ENCODE measurements at places on chromosomes 6 and 20.

- no peak for DNase-seq
Observed at GRCh38 chr6:126367849-126368248, 27.9 kb downstream of the CENPW start.

DNA sequence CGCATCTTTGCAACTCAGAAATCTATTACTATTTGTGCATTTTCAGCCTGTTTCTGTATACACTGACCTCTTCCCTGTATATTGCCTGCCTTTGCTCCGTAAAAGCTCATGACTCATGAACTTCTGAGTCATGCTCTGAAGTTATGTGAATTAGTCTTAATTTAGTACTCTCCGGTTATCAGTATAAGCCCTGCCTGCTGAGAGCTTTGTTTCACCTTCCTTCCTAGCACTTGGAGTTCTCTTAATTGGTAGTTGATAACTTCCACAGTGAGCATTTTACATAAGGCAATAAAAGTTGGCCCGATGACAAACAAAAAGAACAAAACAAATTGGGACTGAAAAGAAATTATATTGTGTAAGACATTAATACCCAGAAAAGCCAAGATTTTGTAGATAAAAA is 231.4 kb downstream of the GJA1 start:
- DNase-seq: no peak

GRCh38 chr20:49885558-49886332 is 29.6 kb downstream of the SPATA2 start:
- DNase-seq: no peak

- DNase-seq: no peak
Observed at GRCh38 chr6:91497770-91498169, 910.9 kb upstream of the MAP3K7 start.

DNA sequence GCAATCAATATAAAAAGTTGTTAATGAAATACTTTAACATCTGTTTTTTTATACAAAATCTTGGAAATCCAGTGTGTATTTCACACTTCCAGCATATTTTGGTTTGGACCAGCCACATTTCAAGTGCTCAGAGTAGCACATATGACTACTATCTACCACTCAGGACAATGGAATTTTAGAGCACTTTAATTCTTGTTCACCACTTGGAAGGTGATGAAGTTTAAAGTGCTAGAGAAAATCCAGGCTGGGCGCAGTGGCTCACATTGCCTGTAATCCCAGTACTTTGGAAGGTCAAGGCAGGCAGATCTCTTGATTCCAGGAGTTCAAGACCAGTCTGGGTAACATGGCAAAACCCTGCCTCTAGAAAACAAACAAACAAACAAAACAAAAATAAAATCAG is 6.1 kb upstream of the SLC35B3 start:
- no peak for DNase-seq

- no peak for DNase-seq
Observed at GRCh38 chr6:71420095-71420692, 131.6 kb downstream of the OGFRL1 start.

- no peak for DNase-seq
Observed at GRCh38 chr20:23917024-23917725, 37.6 kb upstream of the CST5 start.

DNA sequence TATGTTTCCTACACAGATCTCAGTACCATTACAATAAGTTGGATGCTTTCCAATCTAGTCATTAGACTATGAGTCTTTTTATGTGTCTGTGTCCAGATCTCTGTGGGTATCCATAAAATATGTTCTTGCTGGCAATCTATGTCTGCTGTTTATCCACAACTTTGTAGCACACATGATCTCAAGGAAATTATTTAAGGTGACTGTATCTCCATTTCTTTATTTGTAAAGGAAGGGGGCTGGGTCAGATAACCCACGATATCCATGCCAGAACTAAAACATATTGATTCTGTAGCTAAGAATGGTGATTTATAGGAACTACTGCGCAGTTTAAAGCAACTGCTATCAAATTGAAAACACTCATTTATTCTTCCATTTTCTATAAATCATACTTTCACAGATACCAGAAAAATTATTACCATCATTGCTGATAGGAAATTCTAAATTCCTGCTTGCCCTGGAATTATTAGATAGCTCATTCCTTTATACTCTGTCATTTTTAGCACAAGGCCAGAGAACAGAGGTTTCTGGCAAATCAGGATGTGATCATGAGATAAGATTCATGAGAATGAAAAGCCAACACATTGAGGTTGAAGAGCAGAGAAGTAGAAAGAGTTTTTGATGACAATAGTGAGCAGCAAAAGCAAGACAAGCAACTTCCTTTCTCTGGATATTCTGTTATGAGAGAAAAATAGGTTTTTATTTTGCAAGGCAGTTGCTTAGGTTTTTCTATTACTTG is 851.4 kb upstream of the CITED2 start:
- no peak for DNase-seq

- no peak for DNase-seq
Observed at GRCh38 chr20:64006902-64007301, 26.0 kb downstream of the PRPF6 start.

DNA sequence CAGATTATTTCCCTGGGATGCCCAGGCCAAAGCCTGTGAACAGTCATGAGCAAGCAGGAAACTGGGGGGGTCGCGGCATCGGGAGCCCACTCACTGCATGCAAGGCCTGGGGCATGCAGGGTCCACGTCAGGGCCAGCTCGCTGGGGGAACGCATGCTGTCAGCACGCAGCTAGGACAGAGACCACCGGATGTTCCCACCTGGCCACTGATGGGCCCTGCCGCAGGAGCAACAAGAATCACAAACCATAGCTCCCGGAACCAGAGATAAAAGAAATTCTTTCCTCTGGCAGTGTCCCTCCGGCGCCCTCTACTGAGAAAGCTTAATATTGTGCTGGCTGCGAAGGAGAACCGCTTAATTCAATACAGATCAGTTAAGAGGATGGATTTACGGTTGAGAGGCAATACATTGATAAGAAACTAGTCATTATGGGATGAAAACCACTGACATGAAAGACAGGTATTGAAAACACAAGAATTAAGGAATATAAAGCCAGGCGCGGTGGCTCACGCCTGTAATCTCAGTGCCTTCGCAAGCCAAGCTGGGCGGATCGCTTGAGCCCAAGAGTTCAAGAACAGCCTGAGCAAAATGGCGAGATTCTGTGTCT is 32.6 kb downstream of the C6orf15 start:
- no peak for DNase-seq

DNA sequence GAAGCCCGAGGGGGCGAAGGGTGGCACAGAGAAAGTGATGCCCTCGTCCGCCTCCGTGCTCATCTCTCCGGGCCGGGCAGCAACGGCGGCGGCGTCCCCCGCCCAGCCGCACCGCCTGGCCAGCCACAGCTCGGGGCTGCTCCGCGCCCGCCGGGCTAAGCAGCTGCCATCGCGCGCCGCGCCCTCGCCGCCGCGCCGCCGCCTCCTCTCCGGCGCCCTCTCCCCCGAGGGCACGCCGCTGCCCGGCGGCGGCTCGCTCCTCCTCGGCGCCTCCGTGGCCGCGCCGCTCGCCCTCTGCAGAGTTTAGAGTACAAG is 225 bp downstream of the MAP3K5 start:
- DNase-seq: no peak

DNA sequence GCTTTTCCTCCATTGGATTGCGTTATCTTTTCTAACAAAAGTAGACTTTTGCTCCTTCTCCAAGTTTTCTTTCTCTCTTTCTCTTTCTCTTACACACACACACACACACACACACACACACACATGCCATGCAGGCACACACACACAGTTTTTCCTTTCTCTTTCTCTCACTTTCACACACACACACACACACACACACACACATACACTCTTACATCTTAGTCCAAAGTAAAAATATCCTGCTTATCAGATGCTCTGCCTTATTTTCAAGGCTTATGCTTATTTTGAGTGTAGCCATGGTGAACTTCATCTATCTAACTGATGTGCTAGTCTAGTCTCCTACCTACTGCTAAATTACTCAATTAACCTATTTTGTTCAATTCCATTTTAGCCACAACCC is 34.4 kb upstream of the RAB23 start:
- no peak for DNase-seq

DNA sequence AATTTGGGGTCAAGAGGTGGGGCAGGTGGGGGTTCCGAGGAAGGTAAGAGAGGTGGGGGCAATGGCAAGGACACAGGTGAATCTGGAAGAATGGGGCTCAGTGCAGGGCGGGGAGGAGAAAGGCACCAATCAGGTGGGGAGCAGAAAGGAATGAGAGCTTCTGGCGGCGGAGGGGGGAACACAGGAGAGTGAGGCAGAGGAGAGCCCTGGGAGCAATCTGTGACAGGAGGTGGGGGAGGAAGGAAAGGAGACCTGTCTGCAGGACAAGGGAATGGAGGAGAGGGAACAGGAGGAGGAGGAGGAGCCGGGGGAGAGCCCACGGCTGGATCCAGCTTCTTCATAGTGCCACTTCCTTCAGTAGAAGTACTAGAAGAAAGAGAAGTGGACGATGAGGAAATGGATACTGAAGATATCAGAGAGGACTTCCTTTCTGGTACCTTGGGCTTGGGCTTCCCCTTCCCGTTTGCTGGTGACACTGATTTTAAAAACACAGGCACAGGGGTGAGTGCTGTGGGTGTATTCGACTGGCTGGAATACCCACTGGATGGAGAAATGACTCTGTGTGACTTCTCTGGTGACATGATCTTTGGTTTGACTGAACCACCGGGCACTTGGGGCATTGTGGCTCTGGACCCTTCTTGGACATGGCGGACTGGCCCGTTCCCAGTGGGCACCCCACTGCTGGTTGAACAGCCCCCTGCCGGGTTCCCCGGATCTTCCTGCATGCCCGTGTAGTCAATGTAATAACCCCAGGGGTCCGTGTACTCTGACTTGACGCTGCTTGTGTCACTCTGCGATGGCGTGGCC is 27.4 kb downstream of the HEBP2 start:
- DNase-seq: no peak

- no peak for DNase-seq
Observed at GRCh38 chr6:73047801-73048200, 177.5 kb downstream of the KHDC1L start.

DNA sequence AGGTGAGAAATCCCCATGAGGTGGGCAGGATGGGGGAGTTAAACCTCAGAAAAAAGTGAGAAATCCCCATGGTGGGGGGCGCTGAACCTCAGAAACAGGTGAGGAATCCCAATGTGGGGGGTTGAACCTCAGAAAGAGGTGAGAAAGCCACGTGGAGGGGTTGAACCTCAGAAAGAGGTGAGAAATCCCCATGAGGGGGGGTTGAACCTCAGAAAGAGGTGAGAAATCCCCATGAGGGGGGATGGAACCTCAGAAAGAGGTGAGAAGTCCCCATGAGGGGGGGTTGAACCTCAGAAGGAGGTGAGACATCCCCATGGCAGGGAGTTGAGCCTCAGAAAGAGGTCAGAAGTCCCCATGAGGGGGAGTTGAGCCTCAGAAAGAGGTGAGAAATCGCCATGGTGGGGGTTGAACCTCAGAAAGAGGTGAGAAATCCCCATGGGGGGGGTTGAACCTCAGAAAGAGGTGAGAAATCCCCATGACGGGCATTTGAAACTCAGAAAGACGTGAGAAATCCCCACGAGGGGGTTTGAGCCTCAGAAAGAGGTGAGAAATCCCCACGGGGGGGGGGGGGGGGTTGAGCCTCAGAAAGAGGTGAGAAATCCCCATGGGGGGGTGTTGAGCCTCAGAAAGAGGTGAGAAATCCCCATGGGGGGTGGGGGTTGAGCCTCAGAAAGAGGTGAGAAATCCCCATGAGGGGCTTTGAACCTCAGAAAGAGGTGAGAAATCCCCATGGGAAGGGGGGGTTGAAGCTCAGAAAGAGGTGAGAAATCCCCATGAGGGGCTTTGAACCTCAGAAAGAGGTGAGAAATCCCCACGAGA is 14.3 kb upstream of the GOPC start:
- no peak for DNase-seq

DNA sequence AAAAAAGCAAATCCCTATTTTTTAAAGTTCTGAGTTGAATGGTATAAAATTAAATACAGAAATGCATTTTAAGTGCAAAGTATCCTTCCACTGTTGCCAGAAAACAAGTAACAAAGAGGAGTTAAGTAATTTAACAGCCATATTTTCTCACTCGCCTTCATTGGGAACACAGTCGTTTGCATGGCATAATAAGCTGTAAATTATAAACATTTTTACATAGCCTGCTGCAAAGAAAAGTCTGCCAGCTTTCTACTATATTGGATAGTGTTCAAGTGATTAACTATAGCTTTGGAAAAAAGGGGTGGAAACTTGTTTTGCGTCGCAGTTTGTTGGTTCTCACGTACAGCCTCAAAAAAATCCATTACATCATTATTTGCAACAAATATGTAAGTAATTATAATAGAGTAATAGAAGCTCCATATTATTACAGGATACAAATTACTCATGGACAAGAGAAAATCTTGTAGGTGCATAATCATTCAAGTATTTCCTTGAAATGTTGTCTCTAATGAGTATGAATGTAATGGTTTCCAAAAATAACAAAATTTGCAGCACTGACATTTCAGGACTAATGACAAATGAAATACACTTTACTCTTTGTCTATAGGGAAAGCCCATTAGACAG is 139.3 kb downstream of the PDSS2 start:
- no peak for DNase-seq

DNA sequence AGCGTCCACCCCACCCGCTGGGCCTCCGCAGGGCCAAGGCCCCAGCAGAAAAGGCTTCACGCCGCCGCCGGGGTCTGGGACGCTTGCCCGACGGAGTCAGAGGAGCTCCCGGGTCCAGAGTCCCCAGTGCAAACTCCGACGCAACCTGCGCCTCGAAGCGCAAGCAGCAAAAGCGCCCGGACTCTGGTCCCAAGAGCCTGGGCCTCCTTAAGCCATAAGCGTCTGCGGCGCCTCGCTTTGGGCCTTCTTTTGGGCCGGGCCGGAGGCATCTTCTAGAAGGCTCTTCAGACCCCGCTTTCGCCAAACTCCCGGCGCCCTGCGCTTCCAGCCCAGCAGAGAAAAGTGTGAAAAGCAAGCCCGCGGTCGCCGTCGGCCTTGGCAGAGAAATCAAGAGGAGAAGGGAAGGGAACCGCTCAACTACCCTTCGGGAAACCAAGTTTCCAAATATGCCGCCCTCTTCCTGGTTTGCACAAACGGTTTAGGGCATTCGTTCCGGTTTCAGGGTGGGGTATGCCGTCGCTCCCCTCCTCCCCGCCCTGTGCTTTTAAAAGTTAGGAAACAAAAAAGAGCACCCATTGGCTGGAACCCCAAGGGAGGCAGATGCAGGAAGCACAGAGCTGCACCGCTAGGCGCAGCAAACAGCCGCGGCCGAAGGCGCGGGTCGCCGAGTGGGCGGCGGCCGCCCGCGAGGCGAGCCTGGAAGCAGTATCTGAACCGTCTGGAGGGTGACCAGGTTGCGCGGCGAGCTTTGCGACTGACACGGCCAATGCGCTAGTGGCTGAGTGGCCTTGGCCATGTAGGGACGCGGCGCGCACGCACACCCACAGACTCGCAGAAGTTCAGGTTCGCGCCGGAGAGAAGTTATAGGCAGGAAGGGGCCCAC is 1.2 kb downstream of the TBX18 start:
- no peak for DNase-seq
